ENCODE measurements at places on chromosomes 2 and 18.
A peak's percentile ranks its signal among the peaks of the same experiment; 100 is the strongest.

DNA sequence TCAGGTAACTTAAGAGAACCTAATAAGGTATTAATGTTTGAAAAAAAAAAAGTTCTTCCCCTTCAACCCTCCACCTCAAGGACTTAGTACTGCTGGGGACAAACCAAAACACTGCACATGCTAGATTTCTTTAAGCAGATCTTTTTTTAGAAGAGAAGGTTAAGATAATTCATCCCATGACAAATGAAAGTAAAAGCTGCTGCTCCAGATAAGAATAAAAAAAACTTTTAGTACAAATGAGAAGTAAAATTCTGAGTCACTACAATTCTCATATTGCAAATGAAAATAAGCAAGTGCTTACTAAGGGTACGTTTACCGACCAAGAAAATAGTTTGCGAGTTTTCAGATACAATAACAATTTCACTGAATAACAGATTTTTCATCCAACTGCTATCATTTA, 8.9 kb downstream of the STAM2 start:
- no peak for DNase-seq

DNA sequence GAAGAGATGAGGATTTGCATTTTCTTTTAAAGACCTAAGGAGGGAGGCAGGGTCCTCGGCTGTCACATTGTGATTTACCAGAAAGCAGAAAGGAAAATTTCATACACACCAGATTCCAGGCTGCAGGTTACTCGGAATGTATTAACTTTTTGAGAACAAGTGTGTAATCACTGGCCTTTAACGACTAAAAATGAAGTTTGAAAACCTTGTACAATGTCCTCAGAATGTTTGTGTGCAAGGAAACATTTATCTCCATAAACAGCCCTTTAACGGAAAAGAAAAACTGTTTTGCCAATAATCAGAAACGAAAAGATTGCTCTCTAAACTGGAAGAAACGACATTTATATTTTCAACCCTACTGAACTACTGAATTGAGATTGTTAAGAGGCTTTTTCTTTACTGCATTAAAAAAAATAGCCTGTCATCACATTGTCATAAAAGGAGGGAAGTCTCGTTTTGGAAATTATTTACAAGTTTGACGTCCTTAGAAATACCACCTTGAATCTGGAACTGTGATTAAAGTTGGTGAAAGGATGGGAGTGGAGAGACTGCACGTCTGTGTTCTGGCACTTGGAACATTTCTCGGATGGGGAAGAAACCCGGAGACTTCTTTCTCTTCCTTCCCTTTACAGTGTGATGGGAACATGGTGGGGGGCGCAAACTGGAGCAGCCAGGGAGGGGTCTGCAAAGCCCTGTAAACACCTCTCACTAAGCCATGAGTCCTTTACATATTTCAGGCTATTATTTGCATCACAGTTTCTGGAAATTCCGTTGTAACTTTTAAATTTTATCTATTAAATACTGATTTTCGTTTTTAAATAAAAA, 134.1 kb upstream of the SIX3 start:
- no peak for DNase-seq

GRCh38 chr18:6069103-6069502, 173.8 kb upstream of the TMEM200C start:
- DNase-seq = no peak

DNA sequence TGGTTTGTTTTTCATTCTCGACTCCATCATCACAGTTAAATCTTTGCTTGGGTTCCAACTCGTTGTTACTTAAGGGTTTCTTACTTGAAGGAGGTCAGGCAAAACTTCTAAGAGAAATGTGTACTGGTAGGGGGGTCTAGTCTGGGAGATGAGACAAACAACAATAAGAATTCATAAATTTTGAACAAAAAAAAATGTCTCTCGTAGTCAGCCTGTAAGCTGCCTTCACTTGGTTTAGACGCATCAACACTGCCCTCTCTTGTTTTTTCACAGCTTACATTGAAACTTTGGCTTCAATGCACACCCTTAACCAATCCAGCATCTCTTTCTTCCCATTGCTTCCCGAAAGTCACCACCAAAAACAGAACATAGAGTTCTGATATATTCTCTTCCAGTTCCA, 576.4 kb upstream of the PIK3C3 start:
- peak; percentile 23 for DNase-seq

DNA sequence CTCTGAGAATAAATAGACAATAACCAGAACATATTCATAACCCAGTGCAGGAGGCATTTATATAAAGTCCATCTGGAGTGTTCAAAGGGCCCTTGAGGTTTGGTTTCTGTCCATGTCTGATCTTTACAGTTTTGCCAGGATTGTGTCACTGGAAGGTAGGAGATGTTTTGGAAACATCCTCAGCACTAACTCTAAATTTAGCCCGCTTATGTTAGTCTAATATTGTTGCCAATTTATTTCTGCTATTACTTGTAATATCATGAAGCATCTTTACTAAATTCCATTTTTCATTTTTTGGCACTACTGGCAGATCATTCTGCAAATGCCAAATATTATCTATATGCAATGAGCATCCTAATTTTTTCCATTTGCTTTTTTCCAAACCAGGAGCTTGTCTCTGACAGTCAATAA, 22.4 kb upstream of the REV1 start:
- no peak for DNase-seq

Measured in fibroblast of the conjunctiva (primary cell).